Bronchial epithelial cell (primary cell): ENCODE measurements at places on chromosomes 3 and 15. TPM values are rescaled to one million over a fixed set of nuclear protein-coding genes. Genes with fewer than 3 reads are reported as not detected.

The FANCD2OS gene
- total RNA-seq = not detected in 2 replicates

The CLEC3B gene
- 0.13 TPM in 1 of 2 replicates, not detected in the other for total RNA-seq

The GRAMD2A gene
- total RNA-seq = 4.6 and 5.5 TPM in 2 replicates

The HYKK gene
- 1.2 and 1.3 TPM in 2 replicates for total RNA-seq

The CAPN3 gene
- total RNA-seq = 2.1 and 3.2 TPM in 2 replicates

The NMNAT3 gene
- total RNA-seq = 3.9 and 7.8 TPM in 2 replicates

The TTLL3 gene
- 11.3 and 17.3 TPM in 2 replicates for total RNA-seq

The GPR149 gene
- not detected in 2 replicates for total RNA-seq

The CLDN1 gene
- 26.6 and 73.2 TPM in 2 replicates for total RNA-seq

The HYAL1 gene
- 7.1 and 8.3 TPM in 2 replicates for total RNA-seq

The PLIN1 gene
- under 0.01 and 0.51 TPM in 2 replicates for total RNA-seq

The PROS1 gene
- total RNA-seq = 4.2 and 6.0 TPM in 2 replicates

The ZSCAN2 gene
- 4.7 and 7.4 TPM in 2 replicates for total RNA-seq

The SIDT1 gene
- total RNA-seq = 0.53 and 1.3 TPM in 2 replicates

The GOLGA8M gene
- 0.13 TPM in 1 of 2 replicates, not detected in the other for total RNA-seq

The NR2E3 gene
- total RNA-seq = 0.26 TPM in 1 of 2 replicates, not detected in the other

The CPEB1 gene
- under 0.01 TPM in 2 replicates for total RNA-seq

The PLA2G4D gene
- total RNA-seq = under 0.01 TPM in 2 replicates

The BHLHE40 gene
- total RNA-seq = 38.5 and 42.9 TPM in 2 replicates

The LIPC gene
- 0.26 TPM in 1 of 2 replicates, not detected in the other for total RNA-seq

The FAM107A gene
- not detected in 2 replicates for total RNA-seq

The ATOSA gene
- 16.6 and 20.0 TPM in 2 replicates for total RNA-seq

The CAMP gene
- 11.3 and 22.1 TPM in 2 replicates for total RNA-seq

The NT5DC2 gene
- total RNA-seq = 29.7 and 35.5 TPM in 2 replicates

The AADACL2 gene
- total RNA-seq = not detected in 2 replicates

The C3orf80 gene
- total RNA-seq = 0.13 TPM in 1 of 2 replicates, not detected in the other

The TMEM45A gene
- total RNA-seq = 6.5 and 6.8 TPM in 2 replicates

The BOC gene
- 0.38 and 1.3 TPM in 2 replicates for total RNA-seq

The BUB1B gene
- total RNA-seq = 0.79 and 0.90 TPM in 2 replicates

The ANKRD63 gene
- not detected in 2 replicates for total RNA-seq

The CSPG5 gene
- total RNA-seq = 0.26 and 0.90 TPM in 2 replicates

The RTP3 gene
- total RNA-seq = not detected in 2 replicates

The COL8A1 gene
- 2.7 and 3.9 TPM in 2 replicates for total RNA-seq

The SHC4 gene
- total RNA-seq = under 0.01 and 0.26 TPM in 2 replicates

The SEMA5B gene
- under 0.01 and 0.38 TPM in 2 replicates for total RNA-seq

The GOLGA6L4 gene
- total RNA-seq = 0.53 and 1.3 TPM in 2 replicates

The EIF4E3 gene
- total RNA-seq = 2.1 and 3.1 TPM in 2 replicates

The PP2D1 gene
- not detected in 2 replicates for total RNA-seq

The ILDR1 gene
- total RNA-seq = 1.6 and 6.0 TPM in 2 replicates

The SH3GL3 gene
- total RNA-seq = 0.51 and 1.1 TPM in 2 replicates

The TF gene
- under 0.01 and 0.13 TPM in 2 replicates for total RNA-seq

The CMTM7 gene
- 3.1 and 5.8 TPM in 2 replicates for total RNA-seq
